Activated T-cell treated with anti-CD3 and anti-CD28 coated beads for 24 hours (primary cell): ENCODE measurements at places on chromosomes 1 and 21.

DNA sequence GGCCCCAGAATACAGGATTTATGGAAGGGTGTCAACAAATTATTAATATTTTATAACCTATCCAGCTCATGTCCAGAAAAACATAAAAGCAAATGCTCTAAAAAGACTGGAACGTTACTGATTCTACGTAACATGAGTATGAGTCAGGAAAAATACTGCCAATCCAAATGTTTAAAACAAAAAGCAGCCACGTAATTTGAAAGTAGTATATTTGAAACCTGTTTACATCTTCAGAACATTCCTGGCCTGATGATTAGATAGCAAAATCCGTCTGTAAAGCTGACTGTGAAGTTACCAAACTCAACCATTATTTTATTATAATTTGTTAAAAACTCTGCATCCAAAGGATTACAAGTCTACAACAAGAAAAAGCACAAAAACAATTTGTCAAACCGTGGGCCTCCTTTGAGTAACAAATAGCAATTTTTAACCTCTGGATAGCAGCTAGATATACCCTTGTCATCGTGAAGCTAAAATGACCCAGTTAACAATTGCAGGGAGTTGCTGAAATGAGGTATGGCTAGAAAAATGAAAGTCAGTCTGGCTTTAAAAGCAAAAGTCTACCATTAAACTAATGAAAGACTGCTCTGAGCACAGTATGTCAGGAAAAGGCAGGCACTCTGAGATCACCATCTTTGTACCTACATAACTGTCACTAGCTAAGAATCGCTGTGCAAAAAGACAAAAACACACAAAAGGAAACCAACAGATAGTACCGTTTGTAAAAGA is 1.2 kb downstream of the UBR4 start:
- no peak for DNase-seq

- no peak for DNase-seq
Observed at GRCh38 chr1:65319141-65319540, 9.8 kb downstream of the DNAJC6 start.

DNA sequence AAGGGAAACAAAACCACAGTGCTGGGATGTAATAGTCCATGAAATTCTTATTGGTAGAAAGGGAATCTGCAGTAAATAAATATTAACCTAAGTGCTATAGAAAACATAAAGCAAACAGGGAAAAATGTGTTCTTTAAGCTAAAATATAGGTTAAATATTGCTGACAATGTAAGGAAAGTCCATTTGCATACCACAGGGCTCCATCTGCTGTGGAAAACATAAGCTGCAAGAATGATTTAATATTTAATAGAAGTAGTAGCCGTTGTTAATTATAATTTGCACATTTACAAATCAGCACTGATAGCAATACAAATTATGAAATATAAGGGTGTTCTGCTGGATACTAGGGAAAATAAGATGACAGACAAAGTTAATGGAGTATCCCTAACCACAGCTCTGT is 444.9 kb upstream of the PKN2 start:
- DNase-seq: no peak

DNA sequence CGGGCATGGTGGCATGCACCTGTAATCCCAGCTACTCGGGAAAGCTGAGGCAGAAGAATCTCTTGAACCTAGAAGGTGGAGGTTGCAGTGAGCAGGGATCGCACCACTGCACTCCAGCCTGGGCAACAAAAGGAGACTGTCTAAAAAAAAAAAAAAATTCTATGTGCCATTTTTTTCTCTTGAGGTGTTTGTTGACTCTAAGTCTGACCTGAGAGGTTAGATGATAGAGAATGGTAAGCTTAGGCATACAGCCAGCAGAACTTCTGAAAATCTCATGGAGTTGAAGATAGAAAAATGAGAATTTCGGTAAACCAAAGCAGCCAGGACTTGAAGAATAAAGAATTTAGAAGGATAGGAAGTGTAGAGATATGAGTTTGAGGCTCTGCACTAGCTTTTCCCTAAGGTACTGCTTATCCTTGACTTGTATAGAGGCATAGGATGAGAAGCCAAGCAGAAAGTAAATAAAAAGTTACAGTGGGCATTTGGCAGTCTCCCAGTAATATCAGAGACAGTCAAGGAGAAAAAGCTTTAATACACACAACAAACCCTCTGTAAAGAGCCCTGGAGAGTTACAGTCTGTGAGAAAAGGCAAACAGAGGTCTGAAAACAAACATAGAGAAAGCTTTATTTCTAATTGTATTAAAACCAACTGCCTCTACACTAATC is 24.3 kb downstream of the F13B start:
- DNase-seq: no peak

GRCh38 chr1:95085376-95085775 is 12.6 kb upstream of the ALG14 start:
- DNase-seq: no peak

- DNase-seq: no peak
Observed at GRCh38 chr1:207030522-207031009, 2.0 kb downstream of the C1orf116 start.

GRCh38 chr1:21623410-21623961 is 45.7 kb downstream of the RAP1GAP start:
- no peak for DNase-seq

DNA sequence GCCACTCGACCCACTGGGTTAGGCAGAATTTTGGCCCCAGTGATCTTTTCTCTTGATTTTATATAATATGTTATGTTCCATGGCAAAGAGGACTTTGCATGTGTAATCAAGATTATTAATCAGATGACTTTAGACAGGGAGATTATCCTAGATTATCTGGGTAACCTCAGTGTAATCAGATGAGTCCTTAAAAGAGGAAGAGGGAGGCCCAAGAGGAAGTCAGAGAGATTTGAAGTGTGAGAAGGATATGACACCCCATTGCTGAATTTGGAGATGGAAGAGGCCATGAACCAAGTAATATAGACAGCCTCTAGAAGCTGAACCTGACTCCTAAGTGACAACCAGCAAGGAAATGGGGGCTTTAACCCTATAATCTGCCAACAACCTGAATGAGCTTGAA is 117.1 kb upstream of the CSF3R start:
- DNase-seq: no peak

DNA sequence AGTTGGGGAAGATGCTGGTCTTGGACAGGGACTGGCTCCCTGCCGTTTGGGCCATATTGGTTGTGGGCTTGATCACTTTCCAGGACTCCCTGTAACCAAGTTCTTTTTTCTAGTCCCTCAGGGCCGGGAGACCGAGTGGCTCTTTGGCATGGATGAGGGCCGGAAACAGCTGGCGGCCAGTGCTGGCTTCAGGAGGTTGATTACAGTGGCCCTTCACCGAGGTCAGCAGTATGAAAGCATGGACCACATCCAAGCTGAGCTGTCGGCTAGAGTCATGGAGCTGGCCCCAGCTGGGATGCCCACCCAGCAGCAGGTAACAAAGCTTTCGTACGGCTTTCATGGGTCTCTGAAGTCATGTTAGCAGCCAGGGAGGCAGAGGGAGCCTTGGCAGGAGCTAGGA is 4.3 kb downstream of the METTL13 start:
- DNase-seq: no peak

GRCh38 chr21:29145354-29145782 is 14.9 kb downstream of the MAP3K7CL start:
- no peak for DNase-seq

DNA sequence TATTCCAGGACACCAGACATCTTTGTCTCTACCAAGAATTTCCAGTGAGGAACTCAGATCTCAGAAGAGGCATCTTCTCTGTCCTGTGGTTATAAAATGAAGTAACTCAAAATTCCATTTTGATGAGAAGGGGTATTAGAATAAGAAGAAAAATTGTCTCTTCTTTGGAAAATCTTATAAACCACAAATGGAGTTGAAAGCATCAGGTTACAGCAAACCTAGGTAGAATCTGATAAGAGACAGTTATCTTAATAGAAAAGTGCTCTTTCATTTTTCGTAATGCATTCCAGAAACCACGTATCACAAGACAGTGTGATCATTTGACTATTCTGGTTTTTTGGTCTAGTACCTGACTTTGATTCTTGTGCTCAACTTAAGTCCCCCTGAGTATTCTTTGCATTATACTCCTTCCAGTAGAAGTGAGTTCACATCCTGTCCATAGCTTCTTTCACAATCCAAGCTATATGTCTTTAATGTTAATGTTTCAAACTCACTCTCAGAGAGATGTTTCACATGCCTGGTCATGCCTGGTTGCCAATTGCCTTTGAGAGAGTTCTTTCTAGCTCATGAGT is 120.9 kb upstream of the PRDX6 start:
- DNase-seq: no peak

DNA sequence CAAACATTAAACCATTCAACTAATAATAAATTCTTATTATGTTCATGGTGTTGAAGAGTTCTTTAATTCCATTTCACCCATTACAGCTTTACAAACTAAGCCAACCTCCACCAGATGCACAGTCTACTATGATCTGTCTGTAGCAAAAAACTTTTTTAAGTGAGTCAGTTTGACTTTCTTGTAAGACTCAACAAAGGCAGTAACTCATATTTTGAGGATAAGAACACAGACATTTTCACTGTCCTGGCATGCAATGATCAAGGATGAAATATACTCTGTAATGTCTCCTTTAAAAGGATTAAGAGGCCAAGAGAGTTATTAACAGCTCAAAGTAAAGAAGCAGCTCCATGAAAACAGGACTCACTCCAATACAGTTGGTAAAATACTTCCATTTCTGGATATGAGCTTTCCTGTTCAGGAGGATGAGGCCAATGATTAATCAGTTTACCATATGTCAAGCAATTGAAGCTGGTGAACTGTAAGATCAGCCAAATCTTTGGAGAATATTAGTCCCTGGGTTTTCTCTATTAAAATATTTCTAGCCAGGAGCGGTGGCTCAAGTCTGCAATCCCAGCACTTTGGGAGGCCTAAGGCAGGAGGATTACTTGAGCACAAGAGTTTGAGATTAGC is 20.6 kb downstream of the XKR8 start:
- DNase-seq: no peak

GRCh38 chr21:34808569-34809204 is 139.9 kb downstream of the CLIC6 start:
- DNase-seq: no peak

- DNase-seq: no peak
Observed at GRCh38 chr1:106975944-106976343, 80.5 kb upstream of the PRMT6 start.

DNA sequence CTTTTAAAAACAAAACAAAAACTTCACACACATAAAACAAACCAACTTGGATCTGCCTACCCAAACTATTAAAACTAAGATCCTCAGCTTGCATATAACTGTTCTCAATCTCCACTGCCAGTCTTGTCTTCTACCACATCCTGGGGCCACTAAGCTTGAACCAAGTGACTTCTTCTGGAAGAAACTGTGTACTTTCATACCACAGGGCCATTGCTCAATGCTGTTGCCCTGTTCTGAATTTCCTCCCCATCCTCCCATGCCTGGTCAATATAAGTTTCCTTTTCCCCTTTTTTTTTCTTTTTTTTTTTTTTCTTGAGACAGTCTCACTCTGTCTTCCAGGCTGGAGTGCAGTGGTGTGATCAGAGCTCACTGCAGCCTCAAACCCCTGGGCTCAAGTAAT is 109.9 kb downstream of the KIAA0319L start:
- DNase-seq: no peak

- DNase-seq: no peak
Observed at GRCh38 chr1:193229136-193229535, 42.7 kb upstream of the B3GALT2 start.

DNA sequence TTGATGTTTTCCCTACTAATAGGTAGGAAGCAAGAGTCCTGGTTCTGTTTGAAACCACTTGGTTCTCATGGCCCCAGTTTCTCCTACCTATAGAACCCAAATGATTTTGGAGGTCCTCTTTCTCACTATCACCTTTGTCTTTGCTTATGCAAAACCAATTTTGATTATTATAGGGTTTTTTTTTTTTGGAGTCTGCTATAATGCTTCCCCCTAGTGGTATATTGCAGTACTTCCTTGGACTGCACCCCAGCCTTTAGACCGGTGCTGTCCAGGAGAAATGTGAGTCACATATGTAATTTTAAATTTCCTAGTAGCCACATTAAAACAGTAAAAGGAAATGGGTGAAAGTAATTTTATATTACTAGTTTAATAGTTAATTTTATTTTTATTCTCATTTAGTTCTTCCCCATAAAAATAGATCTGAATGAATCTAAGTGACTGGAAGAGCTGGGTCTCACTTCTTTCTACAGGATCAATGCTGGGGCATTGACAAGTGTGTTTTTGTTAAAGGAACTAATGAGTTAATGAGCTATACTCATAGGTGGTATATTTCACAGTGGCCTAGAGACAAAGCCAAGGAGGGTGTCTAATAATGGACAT is 10.6 kb downstream of the FCMR start:
- no peak for DNase-seq

GRCh38 chr21:25188677-25189079 is 418.6 kb downstream of the MRPL39 start:
- no peak for DNase-seq
